Common myeloid progenitor, CD34-positive (primary cell): ENCODE measurements at places on chromosomes 3 and 15.

- no peak for DNase-seq
Measured at GRCh38 chr15:48987142-48987541, 23.4 kb upstream of the SHC4 start.

DNA sequence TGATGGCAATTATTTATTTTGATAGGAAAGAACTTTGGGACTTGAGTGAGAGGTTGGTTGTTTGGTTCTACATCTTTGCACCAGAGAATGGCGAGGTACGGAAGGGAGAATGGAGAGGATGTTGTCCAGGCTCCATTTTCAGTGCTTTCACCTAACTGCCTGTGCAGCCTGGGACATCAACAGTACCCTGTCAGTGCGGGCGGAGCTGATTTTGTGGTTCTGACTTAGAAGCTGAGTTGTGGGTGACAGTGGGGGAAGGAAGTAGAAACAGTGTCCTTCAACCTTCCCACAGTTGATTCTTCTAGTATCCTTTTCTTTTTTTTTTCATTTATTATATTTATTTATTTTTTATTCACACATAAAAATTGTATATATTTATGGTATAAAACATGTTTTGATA, 95.3 kb downstream of the TIGIT start:
- no peak for DNase-seq

DNA sequence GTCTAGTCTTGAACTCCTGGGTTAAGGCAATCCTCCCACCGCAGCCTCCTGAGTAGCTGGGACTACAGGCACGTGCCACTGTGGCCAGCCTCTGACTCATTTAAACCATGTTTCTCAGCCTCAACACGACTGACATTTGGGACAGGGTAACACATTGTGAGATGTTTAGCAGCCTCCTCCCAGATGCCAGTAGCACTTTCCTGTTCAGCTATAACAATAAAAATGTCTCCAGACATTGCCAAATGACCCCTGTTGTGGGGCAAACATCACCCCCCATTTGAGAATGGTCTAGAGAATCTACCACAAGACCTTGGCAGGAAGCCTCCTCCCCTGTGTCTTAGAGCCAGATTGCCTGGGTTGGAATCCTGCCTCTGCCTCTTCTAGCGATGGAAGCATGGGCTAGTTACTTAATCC, 8.4 kb downstream of the TMEM40 start:
- DNase-seq, result no peak

DNA sequence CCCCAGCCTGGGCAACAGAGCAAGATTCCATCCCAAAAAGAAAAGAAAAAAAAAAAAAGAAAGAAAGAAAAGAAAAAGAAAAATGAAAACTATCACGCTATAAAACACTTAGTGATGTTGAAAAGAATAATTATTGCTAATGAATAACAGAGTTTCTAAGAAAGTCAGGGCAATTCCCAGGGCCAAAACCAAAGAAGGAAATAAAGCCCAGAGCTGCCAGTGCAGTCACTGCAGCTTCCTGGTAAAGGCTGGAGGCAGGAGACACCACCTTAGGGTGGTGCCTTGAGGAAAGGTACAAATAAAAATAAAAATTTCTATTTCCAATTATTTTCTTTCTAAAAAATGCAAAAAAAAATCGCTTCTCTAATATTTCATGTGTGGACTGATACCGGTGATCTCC, 19.7 kb upstream of the UACA start:
- no peak for DNase-seq

DNA sequence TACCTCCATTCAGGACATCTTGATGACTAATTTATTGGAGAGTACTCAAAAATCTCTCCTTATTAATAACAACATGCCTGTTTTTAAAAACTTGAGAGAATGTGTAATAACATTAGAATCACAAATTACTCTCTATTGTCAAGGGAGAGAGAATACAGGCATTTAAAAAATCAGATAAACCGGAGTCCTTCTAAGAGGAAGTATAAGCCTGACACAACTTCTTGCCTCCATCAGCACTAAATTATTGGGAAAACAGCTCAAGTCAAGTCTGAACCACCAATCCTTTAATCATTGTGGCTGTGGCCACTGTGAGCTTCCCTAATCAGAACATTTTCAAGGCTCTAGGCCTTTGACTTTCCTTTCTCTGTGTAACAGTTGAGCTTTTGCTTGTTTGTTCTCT, 38.0 kb downstream of the SSR3 start:
- DNase-seq, result peak; percentile 29

DNA sequence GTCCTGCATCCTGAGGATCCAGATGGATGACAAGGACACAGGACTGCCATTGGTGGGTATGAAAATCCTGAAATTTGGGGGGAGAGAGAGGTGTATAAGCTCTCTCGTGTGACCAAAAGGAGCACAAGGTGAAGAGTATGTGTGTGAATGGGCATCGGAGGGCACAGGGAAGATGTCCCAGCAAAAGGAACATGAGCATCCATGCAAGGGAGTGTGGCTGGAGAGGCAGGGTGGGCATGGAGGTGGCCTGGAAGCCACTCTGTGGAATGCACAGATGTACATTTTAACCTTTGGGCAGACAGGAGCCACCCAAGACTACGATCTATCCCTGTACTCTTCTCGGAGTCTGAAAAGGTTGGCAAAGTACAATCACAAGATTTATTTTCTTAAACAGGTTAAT, 54.5 kb downstream of the CAPN7 start:
- no peak for DNase-seq

GRCh38 chr15:69578787-69579583, 126.4 kb downstream of the RPLP1 start:
- DNase-seq, result no peak

GRCh38 chr3:119044593-119044992, 9.9 kb upstream of the IGSF11 start:
- DNase-seq, result no peak

DNA sequence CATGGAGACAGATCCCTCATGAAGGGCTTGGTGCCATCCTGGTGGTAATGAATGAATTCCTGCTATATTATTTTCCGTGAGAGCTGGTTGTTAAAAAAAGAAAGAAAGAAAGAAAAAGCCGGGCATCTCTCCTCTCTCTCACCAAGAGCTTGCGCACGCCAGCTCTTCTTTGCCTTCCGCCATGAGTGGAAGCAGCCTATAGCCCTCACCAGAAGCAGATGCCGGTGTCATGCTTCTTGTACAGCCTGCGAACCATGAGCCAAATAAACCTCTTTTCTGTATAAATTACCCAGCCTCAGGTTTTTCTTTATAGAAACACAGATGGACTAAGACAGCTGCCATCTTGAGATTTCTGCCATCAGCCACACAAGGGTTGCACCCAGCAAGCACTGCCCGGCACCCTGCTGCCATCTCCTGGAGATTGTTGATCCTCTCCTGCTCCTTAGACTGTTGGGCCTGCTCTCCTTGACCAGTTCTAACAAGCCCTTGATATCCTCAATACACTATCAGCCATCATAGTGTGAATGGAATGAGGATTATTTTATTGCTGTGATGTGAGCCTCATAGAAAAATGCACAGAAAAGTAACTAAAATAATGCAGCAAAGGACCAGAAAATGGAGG, 3.5 kb upstream of the AHSG start:
- DNase-seq, result no peak

GRCh38 chr3:18070231-18070630, 327.8 kb upstream of the TBC1D5 start:
- DNase-seq, result no peak

GRCh38 chr3:180180795-180181194, 144.1 kb upstream of the PEX5L start:
- DNase-seq, result no peak

DNA sequence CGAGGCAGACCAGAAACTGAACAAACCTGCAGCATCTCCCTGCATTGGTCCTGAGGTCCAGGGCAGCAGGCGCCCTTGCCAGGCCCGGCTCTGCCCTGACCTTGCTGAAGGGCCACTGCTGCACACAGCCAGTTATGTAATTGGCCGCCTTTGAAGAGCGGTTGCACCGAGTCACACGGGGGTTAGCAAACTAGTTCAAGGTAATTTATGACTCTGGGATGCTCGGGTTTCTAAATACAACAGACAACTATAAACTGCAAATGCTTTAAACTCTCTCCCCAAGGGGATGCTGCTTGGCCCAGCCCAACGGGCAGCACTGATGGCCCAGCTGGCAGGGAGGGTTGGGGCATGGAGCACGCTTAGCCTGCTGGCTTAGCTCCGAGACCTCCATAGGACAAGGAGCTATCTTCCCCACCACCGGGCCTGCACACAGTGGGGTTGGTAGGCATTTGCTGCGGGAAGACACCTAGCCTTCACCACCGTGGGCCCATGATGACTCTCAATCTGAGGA, 60.3 kb upstream of the IQSEC1 start:
- no peak for DNase-seq

DNA sequence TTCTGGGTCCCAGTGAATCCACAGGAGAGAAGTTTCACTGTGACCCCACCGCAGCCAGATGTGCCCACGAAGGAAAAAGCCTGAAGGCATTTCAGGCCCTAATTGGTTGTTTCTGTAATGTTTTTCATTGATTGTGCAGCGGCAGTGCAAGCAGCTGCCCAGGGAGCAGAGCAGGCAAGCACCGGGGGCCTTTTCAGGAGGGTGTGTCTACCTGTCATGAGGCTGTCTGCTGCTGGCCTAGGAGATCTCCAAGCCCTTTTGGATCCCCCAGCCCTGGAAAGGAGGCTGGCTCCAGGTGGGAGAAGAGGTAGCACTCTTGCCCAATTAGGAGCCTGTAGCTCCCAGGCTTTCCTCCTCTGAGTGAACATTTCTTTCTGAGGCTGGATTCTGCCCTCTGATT, 108.8 kb downstream of the EPHB1 start:
- no peak for DNase-seq

GRCh38 chr3:14788644-14789043, 30.1 kb upstream of the FGD5 start:
- no peak for DNase-seq

DNA sequence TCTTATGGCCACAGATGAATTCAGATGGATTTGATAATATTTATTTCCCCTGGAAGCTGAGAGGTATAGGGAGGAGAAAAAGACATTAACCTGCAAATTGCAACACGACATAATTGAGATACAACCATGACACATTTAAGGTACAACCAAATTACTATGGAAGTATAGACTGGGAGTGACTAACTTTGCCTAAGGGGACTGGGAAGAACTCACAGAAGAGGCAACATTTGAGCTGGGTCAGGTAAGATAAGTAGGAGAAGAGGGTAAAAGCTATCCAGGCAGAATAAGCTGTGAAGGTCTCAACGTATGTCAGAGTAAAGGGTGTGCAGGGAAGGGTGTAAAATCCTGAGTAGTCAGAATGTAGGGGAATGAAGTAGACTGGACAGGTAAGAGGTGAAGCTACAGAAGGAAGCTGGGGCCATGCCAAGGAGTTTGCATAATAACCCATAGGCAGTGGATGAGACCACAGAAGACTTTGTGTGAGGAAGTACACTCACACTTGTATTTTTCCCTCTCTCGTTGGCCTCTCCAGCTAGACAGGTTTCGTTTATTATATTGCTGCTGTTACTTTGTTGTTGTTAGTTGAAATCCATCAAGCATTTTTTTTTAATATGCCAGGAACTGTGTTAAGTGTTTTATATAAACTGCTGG, 28.0 kb upstream of the PTX3 start:
- peak; percentile 5 for DNase-seq

DNA sequence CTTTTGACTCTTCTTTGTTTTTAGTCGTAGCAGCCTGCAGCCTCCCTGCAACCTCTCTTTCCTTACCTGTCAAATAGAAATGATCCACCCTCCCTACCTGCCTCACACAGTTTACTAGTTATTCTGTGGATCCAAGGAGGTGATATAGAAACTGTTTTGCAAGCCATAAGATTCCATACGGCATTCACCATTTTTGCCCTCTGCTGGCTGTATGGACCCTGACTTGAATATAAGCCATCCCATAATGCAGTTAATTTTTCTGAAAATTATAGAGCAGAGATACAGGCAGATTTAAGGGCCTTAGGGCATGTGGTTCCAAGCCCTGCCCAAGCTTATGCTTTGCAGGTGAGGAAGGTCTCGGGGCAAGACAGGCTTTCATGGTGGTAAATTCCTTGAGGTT, 63.8 kb downstream of the CPN2 start:
- DNase-seq, result no peak
